ENCODE measurements at places on chromosomes 4 and X.

- no peak for DNase-seq
Measured at GRCh38 chr4:116577321-116577720, 508.1 kb downstream of the TRAM1L1 start.

GRCh38 chr4:78653655-78654054 is 102.1 kb downstream of the ANXA3 start:
- no peak for DNase-seq

DNA sequence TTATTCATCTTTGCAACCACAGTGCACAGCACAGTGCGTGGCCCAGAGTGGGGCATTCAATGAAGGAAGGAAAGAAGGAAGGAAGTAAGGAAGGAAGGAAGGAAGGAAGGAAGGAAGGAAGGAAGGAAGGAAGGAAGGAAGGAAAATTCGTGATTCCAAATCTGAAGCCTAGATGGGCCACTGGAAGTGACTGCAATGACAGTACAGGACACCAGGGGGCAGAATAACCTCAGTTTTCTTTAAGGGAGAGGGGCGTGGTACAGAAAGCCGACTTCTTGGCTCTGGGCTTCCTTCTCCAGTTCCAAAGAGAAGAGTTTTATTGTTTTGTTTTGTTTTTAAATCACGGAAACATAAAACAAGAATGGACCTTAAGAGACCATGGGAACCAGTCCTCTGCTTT is 47.8 kb downstream of the APLN start:
- peak; percentile 77 for DNase-seq

GRCh38 chr4:48008021-48008596 is 8.4 kb downstream of the CNGA1 start:
- no peak for DNase-seq

DNA sequence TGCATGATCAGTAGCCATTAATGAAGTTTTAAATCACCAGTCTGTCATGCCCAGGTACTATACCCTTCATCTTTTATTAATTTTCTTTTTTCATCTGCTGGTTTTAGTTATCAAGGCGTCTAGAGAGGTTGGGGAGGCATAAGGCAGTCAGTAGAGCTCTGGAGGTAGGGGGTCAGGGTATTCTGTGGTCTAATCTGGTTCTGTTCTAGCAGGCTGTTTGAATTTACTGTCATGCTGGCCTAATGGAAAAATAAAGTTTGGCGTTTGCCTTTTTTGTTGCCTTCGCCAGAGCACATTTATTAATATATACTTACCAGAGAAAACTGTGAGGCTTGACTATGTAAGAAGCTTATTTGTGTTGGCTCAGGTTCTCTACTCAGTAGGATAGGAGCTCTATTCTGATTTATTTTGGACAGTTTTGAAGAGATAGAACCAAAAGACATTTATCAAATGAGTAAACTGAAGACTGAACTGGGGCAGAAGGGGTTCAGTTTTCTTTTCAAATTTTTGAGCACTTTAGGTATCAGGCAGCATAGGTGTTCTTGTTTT is 46.9 kb downstream of the TMEM131L start:
- no peak for DNase-seq

- no peak for DNase-seq
Measured at GRCh38 chrX:108763559-108763958, 27.2 kb upstream of the IRS4 start.

- DNase-seq: no peak
Measured at GRCh38 chr4:186851291-186852072, 127.8 kb upstream of the FAT1 start.

GRCh38 chrX:8273451-8273895 is 102.4 kb upstream of the VCX2 start:
- no peak for DNase-seq

DNA sequence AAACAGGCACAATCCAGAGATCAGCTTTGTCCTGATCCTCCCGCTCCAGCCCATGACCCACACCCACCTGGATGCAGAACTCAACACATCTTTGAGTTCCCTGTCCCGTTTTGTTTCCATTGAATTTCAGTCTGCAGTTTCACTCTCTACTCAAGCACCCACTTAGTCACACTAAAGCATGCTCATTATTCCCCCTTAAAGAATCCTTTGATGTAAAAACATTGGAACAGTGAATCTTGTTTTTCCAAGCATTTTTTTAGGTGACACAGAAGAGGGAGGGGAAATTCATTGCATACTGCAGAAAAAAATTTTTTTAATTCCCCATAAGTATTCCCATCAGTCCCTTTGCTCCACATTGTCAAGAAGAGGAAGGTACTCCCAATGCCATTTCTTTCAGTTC is 249.7 kb upstream of the TTC29 start:
- no peak for DNase-seq

DNA sequence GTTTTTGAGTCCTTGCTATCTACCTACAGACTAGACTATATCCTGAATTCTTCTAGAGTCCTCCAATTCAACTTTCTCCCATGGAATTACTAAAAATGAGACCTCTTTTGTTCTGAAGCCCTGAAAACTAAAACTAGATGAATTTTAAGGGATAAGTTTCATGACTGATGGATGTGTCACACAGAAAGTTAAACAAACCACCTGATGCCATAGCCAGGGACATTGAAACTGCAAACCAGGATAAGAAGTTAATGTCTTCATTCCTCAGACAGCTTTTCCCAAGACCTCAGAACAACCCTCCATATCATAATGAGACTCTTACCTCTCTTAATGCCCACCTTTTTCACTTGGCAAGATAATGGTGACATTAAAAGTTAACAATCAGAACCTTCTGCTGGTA is 81.5 kb upstream of the PTPN13 start:
- DNase-seq: no peak

- peak; percentile 32 for DNase-seq
Measured at GRCh38 chr4:144647095-144647561, 1.2 kb downstream of the HHIP start.

- DNase-seq: no peak
Measured at GRCh38 chrX:17521871-17522693, 147.1 kb downstream of the NHS start.

GRCh38 chr4:99679204-99679603 is 21.6 kb upstream of the C4orf54 start:
- no peak for DNase-seq

DNA sequence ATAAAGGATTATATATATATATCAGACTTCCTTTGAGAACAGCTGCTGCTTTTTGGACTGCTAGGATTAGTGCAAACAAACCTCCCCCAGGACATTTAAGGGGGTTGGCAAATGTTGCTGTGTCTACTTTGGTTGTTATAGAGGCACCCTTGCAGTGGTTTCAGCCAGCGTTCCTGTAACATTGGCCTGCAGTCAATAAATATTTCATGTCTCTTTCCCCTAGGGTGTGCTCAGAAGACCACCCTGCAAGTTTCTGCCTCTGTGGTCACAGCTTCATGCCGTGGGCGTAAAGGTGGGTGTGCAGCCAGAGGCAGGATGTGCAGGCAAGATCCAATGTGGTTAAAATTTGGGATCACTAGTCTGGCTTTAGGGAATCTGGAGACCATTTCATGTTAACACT is 28.9 kb downstream of the FGF5 start:
- DNase-seq: no peak

DNA sequence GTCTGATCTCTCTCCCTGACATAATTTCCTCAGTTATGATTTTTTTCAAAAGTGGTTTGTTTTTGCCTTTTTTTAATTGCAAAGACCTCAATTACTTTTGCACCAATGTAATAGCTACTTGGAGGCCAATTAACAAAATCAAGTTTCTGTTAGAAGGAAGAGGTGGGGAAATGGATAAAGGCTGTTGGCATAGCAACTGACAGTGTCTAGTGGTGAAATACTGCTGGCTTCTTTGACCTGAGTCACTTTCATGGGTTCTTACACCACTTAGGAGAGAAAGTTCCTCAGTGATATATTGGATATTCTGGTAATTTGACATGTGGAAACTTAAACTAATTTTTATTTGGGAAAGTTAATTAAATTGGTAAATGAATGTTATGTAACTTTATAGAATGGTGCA is 26.5 kb upstream of the ATP8A1 start:
- no peak for DNase-seq

DNA sequence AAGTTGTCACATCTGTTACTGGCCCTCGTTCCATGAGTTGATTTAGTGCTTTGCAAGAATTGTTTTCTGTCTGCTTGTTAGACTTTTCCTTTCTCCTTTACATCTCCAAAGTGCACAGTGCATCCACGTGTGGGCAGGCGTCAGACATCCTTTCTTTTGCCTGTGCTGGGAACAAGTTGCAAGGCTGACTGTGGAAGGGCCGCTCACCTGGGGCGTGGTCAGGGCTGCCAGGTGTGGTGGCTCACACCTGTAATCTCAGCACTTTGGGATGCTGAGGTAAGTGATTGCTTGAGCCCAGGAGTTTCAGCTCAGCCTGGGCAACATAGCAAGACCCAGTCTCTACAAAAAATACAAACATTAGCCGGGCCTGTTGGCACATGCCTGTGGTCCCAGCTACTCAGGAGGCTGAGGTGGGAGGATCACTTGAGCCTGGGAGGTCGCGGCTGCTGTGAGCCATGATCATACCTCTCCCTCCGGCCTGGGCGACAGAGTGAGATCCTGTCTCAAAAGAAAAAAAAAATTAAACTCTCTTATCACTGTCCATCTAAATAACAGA is 46.2 kb downstream of the RGS12 start:
- DNase-seq: no peak

DNA sequence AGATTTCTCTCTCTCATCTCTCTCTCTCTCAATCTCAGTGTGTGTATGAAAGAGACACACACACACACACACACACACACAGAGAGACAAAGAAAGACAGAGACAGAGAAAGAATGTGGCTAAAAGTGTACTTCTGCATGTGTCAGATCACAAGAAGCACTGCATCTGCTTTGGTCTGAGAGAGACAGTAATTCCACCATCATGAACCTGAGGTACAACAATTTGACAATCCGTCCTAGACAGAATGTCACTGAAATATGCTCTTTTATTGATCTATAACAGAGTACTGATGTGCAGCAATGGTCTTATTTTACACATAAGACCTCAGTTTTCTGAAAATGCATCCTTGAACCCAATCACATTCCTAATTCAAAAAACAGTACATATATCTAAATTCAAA is 576.2 kb upstream of the SMIM31 start:
- DNase-seq: no peak

- no peak for DNase-seq
Measured at GRCh38 chr4:22237846-22238494, 277.9 kb downstream of the ADGRA3 start.

GRCh38 chr4:14318671-14319070 is 683.6 kb upstream of the CPEB2 start:
- no peak for DNase-seq

- no peak for DNase-seq
Measured at GRCh38 chr4:27472364-27472763, 611.7 kb downstream of the STIM2 start.

GRCh38 chrX:138745196-138745595 is 33.7 kb upstream of the FGF13 start:
- DNase-seq: peak; percentile 75

DNA sequence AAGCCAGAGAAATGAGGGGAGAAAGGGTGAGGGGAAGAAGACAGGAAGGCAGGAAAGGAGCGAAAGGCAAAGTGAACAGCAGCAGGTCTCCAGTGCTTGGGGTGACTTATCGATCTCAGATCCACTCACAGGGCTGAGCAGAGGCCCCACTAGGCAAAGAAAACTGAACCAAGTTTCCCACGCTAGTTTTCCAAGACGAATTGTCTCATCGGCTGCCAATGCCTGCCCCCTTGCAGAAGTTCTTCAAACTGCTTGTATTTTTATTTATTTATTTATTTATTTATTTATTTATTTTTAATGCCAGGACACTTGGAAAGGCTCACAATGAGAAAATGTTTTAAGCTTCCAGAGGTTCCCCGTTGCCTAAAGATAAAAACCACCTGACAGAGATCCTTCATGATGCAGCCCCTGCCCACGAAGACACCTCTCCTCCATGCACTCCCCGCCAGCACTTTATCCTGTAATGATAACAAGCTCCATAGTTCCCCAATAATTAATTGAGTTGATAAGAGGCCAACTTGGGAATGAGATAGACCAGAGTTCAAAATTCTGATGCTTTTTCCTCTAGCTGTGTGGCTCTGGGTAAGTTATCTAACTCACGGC is 43.2 kb downstream of the QDPR start:
- peak; percentile 69 for DNase-seq

DNA sequence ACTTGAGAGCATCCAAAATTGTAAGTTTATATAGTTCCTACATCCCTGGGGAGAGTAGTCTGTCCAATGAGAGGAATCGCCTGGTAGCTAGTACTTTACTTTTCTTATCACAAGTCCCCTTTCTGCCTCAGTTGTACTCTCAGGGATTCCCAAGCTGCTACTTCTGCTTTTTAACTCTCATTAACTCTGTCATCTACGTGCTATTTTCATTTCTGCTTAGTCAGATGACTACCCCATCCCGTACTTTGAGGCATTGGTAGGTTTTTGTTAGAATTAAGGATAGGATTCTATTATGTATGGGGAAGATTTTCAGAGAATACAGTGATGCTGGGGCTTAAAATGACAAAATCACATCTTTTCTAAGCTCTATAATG is 24.7 kb downstream of the RBPJ start:
- no peak for DNase-seq

GRCh38 chr4:117588771-117589170 is 445.5 kb upstream of the NDST3 start:
- no peak for DNase-seq

DNA sequence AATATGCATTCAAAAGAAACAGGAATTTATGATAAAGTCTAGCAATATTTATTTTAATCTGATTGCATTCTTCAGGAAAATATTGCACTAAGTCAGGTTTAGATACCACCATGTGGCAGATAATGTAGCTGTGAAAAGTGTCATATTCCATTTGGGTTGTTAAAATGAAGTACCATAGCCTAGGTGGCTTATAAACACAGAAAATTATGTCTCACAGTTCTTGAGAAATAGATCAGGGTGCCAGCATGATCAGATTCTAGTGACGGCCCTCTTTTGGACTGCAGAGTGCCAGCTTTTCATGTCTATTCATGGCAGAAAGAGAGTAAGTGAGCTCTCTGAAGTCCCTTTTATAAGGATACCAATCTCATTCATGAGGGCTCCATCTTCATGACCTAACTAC is 5.6 kb upstream of the ADGRL3 start:
- DNase-seq: no peak

GRCh38 chrX:21838937-21839333 is 482 bp upstream of the MBTPS2 start:
- no peak for DNase-seq

- no peak for DNase-seq
Measured at GRCh38 chrX:67692246-67692645, 148.4 kb downstream of the AR start.

DNA sequence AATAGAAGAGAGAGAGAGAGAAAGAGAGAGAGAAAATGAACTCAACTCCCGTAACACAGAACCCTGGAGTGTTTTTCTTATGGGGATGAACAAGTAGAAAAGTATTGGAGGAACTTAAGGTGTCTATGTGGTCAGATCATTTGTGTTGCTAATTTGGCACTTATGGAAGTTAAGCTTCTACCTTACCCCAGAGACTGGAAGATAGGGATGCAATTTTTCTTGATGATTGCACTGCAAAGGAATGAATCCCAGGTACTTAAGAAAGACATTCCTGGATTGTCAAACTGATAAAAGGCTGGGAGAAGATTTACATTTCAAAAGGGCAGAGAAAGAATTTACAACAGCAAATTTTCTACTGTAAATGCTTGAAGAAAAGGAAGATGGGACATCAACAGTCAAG is 57.2 kb downstream of the MAP9 start:
- no peak for DNase-seq
